ENCODE measurements at places on chromosomes 7 and 10.

- DNase-seq: no peak
These were observed 274.4 kb downstream of the THSD7A start for GRCh38 chr7:11557627-11558026.

DNA sequence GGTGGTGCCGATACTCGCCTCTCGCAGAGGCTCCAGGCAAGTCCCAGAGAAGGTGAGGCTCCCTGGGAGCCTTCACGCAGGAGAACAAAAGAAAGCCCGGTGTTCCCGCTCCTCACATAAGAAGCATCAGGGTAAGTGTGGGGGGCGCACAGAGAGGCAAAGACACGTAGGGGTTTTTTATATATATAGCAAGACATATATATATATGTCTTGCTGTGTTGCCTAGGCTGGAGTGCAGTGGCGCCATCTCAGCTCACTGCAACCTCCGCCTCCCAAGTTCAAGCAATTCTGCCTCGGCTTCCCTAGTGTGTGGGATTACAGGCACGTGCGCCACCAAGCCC is 61.3 kb downstream of the PDIA4 start:
- DNase-seq: no peak

DNA sequence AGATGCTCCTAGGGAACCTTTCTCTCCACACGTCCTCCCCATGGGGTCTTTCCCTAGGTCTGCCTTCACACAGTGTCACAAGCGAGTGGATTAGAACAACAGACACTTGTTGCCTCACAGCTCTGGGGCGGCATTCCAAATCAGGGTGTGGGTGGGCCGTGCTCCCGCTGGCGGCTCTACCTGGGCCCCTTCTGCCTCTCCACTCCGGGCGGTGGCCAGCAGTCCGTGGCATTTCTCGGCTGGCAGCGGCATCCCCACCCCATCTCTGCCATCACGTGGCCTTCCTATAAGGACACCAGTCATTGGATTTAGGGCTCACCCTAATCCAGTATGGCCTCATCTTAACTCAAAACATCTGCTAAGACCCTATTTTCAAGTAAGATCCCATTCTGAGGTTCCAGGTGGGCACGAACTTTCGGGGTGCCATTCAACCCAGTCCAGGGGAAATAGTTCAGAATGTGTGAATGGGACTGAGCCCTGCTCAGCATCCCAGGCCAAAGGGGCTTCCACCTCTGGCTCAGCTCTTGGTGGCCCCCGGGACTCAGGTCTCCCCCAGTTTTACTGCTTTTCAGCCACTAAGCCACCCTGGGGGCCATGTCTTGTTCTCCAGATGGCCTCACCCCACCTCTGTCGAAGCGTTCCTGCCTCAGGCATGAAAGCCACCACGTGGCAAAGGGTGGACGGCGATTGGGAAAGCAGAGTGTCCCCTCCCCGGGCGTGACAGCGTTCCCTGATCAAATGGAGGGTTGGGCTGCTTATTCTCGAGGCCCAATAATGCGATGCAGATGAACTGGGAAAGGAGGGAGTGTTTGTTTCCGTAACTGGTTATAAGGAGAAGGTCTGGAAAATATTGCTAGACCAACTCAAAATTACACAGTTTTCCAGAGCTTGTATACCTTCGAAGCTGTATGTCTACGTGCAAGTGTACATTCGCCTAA is 350.0 kb downstream of the GLRX3 start:
- DNase-seq: no peak

DNA sequence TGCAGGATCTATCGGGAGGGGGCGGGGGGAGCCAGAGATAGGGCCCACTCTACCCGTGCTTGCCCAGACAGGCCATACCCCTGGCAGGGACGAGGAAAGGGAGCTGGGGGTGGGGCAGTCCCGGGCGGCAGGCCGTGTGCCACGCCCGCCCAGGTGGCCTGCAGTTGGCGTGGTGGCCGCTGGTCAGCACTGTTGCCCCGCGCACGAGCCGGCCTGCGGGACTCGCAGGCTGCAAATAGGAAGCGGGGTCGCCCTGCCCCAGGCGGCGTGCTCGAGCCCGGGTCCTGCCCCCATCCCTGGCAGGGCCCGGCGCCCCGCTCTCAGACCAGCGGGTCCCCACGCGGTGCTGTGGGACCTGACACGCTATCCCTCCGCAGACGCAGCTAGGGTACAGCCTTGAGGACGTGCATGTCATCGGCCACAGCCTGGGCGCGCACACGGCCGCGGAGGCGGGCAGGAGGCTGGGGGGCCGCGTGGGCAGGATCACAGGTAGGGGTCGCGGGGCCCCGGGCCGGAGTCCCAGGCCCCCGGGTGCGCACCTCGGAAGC is 6.7 kb downstream of the PNLIPRP2 start:
- no peak for DNase-seq

GRCh38 chr10:99912041-99912440 is 97.7 kb downstream of the DNMBP start:
- DNase-seq: no peak

DNA sequence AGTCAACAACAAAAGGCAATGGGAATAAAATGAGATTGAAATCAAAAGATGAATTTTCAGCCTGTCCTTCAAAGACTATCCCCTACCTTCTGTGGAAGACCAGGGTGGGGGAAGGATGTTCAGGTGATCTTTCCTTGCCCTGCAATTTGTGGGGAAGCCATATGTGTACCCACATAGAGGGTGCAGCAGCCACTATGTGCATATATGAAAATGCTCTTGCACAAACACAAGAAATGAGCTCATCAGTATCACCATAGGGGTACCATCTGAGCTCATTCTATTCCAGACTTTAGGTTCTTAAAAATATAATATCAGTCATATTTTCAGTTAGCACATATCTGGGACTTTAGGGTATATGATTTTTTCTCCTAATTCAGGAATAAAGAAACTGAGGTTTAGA is 17.7 kb downstream of the GIMAP5 start:
- no peak for DNase-seq

GRCh38 chr10:98030093-98030821 is at the start of gene CRTAC1:
TSS of gene CRTAC1 (minus strand) at chr10:98030621. CDS start at chr10:98030472, 149 bp downstream.
- no peak for DNase-seq

Data from stimulated activated CD8-positive, alpha-beta memory T cell treated with anti-CD3 and anti-CD28 coated beads, Interleukin-4, amount 100 ng/mL, for 4 hours (primary cell).